ENCODE measurements at places on chromosomes 16 and 17.

DNA sequence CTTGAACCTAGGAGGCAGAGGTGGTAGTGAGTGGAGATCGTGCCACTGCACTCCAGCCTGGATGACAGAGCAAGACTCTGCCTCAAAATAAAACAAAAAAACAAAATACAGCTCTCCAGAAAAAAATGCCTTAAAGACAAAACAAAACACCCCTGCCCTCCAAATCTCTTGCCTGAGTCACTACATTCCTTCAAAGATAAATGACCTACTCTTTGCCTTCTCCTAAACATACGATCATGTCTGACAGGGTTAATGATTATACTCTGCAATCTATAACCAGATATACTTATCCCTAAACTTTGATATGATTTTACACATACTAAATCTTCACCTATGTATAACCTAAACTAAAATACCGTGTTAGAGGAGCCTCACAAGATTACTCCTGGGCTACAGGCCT lies 1.4 kb upstream of the SETD6 start:
- no peak for DNase-seq

GRCh38 chr16:20740007-20740883 lies 1.4 kb downstream of the THUMPD1 start:
- DNase-seq, result no peak

DNA sequence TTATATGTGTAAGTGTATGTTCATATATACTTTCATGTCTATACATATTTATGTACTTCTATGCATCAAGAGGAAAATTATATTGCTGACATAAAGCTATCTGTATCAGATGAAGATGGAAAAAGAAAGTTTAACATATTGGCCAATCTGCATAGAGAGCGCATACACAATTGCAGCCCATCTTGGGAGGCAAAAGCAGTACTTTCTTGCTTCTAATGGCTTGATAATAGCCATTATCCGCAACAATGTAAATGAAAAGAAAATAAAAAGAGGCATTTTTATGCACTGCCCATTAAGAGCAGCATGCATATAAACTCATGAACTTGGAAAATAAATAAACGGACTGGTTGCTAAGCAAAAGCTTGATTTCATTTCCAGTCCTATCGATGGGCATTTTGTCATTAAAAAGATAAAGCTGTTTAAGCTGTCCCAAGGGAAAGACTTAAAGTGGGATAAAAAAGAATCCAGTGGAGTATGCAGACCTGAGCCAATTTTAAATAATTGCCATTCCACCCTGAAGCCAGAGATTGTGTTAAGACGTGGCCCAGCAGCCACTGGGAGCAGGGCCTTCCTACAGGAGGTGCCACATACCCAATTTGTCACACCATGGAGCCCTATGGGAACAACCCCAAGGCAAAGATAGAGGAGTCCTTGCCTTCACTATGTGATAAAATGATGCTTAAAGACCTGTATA lies 183.6 kb upstream of the CDH11 start:
- no peak for DNase-seq

GRCh38 chr17:12530161-12530560 lies 135.5 kb upstream of the MYOCD start:
- no peak for DNase-seq

DNA sequence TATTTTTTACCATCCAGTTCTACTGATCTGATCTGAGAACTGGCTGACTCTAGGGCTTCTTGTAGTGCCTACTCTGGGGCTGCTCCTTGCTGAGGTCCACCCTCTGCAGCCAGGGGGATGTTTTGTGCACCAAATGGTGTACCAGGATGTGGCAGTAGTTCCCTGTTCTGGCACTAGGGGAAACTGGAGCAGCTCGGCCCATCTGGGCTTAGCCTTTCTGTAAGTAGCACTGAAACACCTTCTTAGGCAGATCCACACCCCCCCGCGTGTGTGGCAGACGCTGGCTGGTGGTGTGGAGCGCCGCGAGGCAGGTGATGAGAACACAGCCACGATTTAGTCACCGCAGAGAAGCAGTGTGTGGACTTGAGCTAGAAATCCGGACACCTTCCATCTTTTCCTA lies 17.0 kb downstream of the DUSP14 start:
- peak; percentile 15 for DNase-seq

DNA sequence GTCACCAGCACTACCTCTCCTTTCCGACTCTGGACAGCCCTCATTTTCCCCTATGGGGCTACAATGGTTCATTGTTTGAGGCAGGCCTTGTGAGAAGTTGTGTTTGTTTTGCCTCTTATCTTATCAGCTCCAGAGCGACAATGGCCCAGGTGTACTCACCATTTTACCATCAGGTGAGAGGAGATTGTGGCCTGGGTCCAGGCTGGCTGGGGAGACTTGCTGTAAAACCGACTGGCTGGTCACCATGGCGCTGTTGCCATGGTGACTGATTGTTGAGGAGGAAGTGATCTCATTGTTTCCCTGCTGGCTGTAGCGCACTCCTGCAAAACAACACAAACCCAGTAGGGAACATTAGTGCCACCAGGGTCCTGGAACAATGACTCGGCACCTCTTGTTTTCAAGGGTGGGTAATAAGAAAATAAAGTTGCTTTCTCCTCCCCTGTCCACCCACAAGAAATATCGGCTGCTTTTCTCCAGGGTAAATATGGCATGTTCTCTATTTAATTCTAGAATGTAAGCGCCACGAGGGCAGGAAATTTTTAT lies 34.4 kb downstream of the HNF1B start:
- no peak for DNase-seq

GRCh38 chr17:34090593-34090992 lies 164.5 kb upstream of the CCL2 start:
- no peak for DNase-seq

Data from NCI-H446 treated with DMSO at 0.1 percent for 48 hours (cell line).